HAP-1 (cell line): ENCODE measurements at places on chromosomes 12 and 14.
A peak's percentile ranks its signal among the peaks of the same experiment; 100 is the strongest.

GRCh38 chr14:61620130-61620946 lies 75.0 kb upstream of the HIF1A start:
- DNase-seq = no peak

- DNase-seq = peak; percentile 55
Observed at GRCh38 chr12:114692186-114693058, 8.4 kb upstream of the TBX3 start.

GRCh38 chr12:100229876-100230275 lies 29.3 kb downstream of the ACTR6 start:
- DNase-seq = no peak

GRCh38 chr12:69844836-69845235 lies 19.8 kb downstream of the MYRFL start:
- DNase-seq = no peak

DNA sequence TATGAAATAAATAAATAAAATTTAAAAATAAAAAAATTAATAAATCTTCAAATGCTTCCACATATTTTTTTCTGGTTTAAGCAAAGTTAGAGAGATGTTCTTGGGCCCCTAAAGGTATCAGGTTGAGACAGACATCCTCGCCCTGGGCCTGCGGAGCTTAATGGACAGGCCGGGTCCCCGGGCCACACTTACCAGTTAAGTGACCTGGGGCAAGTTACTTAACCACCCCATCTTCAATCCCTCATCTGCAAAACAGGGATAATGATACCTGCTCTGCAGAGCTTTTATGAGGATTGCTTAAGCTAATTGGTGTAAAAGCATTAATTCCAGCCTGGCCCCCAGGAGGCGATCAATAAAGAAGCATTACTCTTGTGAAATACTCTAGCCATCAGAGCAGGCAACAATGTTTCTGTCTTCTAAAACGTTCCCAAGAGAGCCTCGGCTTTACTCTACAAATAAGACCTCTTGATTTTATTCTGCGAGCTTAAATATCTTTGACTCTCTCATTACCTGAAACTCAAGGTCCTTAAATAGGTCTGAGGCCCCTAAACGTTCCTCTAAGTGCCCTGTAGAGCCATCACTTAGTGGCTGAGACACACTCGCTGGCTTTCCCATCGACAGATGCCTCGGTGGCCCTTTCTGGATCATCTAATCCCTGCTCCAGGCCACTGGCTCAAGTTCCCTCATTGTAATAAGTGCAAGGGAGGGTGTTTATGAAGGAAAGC lies 81.1 kb upstream of the DIO3 start:
- DNase-seq = no peak

GRCh38 chr12:8991371-8992345 lies 2.3 kb downstream of the KLRG1 start:
- no peak for DNase-seq

GRCh38 chr12:19761463-19761862 lies 322.2 kb downstream of the AEBP2 start:
- DNase-seq = no peak

DNA sequence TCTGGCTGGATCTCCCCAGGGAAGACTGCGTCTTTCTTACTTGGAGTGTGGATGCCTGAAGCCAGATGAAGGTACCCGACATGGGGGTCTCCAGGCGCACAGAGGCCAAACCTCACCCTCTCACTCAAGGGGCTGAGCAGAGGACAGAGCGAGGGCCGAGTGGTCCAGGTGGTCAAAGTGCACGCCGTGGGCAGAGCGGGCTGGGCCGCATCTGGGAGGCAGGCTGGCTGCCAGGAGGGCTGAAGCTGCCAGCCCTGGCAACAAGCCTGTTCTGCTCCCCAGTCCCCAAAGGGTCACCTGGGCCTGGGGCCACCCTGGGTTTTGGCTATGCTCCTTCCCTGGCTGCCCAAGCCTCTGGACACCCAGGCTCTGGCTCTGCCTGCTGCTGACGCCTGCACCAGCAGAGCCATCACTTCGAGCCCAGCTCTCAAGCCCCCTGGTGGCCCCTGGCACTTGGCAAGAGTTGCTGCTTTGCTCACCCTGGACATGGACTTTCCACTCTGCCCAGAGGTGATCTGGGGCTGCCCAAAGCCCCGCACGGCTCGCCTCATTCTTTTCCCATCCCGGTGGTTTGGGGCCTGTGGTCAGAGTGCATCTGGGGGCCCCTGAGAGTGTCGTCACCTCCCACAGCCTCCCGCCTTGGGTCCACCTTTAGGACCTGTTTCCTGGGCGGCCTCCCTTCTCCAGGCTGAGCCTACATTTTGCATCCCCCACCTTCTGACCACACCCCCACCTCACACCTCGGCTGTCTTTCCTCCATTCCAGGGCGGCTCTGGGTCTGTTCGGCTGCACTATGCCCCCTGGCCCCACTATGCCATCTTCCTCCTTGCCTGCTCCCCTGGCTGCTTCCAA lies 2.8 kb downstream of the ADSS1 start:
- no peak for DNase-seq

DNA sequence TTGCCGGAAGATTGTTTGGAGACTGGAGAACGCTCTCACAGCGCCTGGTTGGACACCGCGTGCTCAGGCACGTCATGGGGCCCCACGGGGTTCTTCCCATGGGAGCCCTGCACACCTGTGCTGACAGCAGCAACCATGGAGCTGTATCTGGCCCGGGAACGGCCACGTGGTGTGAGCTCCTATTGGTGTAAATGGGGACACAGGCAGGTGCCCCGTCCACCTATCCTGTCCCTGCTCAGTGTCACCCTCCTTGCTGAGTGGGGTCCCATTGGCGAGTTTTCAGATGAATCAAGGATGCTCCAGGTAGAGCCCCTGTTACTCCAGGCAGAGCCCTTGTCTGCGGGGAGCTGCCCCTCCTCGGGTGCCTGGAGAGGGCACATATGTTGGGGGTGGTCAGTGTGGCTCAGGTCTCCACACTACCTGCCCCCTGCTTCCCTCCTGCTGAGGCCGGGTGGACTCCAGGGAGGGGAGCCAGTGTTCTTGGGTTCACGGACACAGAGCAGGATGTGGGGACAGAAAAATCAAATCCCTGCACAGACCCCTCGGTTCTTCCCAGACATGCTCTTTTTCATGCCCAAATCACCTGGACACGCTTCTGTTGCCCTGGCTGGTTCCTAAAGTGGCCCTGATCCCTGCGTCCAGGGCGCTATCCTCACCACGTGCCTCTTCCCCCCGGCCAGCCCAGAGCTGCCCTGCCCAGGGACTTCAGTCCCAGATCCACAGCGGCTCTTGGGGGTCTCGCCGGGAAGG lies 250.1 kb downstream of the ADGRD1 start:
- no peak for DNase-seq

DNA sequence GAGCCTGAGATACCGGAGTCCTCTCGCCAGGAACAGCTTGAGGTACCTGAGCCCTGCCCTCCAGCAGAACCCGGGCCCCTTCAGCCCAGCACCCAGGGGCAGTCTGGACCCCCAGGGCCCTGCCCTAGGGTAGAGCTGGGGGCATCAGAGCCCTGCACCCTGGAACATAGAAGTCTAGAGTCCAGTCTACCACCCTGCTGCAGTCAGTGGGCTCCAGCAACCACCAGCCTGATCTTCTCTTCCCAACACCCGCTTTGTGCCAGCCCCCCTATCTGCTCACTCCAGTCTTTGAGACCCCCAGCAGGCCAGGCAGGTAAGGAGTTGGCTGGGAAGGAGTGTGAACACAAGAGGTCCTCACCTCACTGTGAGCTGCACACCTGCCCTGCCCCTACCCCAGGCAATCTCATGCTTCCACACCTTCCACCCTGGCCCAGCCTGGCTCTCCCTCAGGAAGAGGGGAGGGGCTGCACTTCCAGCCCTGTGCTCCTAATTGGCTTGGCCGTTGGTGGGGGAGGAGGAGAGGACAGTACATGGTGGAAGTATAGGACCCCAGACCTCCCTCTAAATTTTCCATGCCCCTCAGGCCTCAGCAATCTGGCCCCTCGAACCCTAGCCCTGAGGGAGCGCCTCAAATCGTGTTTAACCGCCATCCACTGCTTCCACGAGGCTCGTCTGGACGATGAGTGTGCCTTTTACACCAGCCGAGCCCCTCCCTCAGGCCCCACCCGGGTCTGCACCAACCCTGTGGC lies 6.2 kb downstream of the C1QL4 start:
- no peak for DNase-seq

DNA sequence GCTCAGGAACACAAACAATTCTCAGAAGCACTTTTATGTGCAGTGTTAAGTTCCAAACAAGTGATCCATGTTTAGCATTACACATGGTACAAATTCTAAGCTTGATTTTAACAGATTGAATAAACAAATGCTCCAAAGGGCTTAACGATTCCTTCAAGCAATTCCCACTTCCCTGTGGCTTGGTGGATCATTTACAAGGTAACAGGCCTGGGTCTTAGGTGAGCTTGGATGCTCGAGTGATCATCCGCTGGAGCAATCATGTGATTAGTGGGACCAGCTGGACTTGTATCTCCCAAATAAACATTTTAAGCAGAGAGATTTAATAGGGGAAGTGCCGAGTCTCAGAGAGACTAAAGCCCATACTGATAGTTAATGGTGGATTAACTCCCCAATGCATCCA lies 70.7 kb downstream of the CALM1 start:
- no peak for DNase-seq

DNA sequence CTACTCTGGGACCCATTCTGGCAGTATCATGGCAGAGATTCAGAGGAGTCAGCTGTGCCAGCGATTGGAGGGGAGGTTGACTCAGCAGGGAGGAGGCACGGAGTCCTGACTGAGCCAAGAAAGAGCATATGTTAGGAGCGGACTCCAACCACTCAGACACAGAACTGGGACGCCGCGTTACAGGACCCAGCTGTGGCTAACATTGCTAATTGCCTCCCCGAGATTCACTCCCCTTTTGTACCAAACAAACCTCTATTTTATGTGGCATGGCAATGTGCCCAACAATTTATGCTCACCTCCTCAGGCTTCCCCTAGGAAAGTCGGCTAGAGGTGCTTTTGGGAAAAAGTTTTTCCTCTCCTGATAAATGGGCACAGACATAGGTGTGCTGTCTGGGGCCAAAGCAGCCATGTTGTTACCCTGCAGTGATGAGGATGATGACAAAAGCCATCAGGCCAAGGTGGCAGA lies 15.2 kb upstream of the CLIP1 start:
- DNase-seq = no peak

GRCh38 chr12:108826807-108827721 lies 30.3 kb downstream of the SSH1 start:
- no peak for DNase-seq

- no peak for DNase-seq
Observed at GRCh38 chr12:1878695-1879094, 39.8 kb downstream of the CACNA2D4 start.

- no peak for DNase-seq
Observed at GRCh38 chr12:126027825-126028224, 962.6 kb downstream of the AACS start.

DNA sequence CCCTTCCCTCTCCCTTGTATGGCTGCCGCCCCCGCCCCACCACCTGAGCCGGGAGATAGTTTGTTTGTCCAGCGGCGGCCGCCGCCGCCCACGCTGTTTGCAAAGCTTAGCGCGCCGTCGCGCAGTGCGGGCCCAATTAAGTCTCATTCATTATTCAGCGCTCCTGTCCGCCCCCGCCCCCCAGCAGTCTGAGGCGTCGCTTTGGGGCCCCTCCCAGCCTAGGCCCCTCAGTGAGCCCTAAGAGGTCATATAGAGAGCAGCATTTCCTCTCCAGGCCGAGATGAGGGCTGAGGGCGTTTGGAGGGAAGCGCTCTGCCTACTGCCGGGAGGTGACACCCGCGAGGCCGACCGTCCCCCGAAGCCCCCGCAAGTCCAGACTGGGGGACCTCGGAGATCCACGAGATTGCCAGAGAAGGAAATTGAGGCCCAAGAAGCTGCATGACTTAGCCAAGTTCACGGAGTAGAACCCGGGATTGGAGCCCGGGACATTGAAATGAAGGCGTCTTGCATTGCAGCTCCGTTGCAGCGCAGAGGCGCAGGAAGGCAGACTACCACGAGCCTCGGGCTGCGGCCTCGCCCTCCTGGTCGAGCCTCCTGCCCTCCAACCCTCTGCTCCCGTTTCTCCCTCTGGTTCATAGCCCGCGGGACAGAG lies at the start of gene DNAJC22:
Gene DNAJC22, plus strand, starts transcription at position 230 of the 652 bp plus-strand sequence. CDS start 1,985 bp downstream, outside the sequence.
- no peak for DNase-seq

DNA sequence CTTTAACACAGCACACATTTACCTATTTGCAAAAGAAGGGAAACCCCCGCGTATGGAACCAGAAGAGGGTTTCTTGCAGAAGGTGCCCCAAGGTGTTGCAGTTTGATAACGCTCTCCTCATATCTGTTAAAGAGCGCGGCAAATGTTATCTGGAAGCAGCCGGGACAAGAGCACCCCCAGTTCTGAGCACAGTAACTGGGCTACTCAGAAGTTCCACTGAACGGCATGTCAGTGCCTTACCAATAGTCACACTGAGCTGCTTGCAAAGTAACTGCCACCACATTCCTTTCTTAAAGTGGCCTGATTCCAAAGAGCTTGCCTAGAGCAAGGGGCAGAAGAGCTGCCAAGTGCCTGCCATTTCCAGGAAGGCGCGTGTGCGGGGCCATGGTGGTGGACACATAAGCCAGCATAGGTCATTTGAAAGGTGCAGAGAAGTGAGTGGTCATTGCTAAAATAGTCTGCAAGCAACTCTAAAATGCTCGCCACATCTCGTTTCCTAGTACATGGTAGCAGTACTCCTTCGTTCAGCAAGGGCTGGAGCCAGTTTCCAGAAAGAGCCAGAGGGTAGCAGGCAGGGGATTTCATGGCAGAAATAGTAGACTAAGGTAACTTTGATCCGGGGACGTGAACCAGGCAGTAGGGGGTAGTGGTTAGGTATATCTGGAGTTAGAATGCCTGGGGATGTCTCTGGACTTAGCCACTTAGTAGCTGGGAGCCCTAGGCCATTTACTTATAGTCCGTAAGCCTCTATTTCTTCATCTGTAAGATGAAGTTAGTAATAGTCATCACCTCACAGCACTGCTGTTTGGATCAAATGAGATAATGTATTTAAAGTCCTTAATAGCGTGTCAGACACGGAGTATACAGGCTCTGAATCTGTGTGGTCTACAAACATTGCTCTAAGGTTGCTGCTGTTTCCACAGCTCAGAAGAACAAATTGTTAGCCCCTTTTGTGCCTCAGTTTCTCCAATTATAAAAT lies 37.6 kb downstream of the SPTB start:
- DNase-seq = no peak

GRCh38 chr14:21081521-21082142 lies 11.5 kb downstream of the ARHGEF40 start:
- no peak for DNase-seq

DNA sequence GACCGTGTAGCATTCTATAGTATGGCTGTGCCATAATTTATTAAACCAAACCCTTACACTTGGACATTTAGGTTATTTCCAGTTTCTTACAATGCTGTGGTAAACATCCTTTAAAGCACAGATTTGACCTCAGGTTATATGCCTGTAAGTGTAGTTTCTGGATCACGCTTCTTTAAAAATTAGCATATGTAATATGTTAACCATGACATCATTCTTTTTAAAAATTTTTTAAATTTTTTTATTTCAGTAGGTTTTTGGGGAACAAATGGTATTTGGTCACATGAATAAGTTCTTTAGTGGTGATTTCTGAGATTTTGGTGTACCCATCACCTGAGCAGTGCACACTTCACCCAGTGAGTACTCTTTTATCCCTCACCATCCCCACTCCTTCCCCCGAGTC lies 18.3 kb downstream of the SAMD4A start:
- no peak for DNase-seq

- no peak for DNase-seq
Observed at GRCh38 chr12:32031109-32031508, 71.9 kb downstream of the RESF1 start.

- DNase-seq = no peak
Observed at GRCh38 chr14:24389226-24389848, 9.5 kb upstream of the NYNRIN start.
